Stimulated activated CD8-positive, alpha-beta memory T cell treated with anti-CD3 and anti-CD28 coated beads, Interleukin-15, amount 100 ng/mL, for 24 hours (primary cell): ENCODE measurements at places on chromosomes 3 and 15.

DNA sequence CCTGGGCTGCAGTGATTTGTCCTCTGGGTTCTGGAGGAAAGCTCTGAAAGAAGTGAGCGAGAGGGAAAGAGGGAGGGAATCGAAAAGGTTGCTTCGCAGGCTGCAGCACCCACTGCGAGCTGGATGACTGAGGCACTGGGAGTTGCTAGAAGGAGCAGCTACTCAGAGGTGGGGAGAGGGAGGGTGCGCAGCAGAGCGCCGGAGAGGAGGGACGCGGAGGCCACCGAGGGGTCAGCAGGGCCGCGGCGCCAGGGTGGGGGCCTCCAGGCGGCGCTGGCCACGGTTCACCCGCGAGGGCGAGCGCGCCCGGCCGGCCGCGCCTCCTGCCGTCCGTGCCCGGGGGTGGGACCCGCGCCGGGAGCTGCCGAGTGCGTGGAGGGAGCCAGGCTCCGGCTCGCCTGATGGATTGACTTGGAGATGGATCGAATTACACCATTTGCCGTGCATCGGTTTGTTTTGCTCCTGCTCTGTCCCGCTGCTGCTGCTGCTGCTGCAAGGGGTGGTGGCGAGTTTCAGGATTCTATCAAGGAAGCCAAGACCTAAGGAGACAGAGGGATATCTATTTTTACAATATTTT is at the start of gene SEMA6D:
Gene SEMA6D, plus strand, starts transcription at position 470 of the 577 bp plus-strand sequence. CDS start 42,294 bp downstream, outside the sequence.
- DNase-seq: no peak

DNA sequence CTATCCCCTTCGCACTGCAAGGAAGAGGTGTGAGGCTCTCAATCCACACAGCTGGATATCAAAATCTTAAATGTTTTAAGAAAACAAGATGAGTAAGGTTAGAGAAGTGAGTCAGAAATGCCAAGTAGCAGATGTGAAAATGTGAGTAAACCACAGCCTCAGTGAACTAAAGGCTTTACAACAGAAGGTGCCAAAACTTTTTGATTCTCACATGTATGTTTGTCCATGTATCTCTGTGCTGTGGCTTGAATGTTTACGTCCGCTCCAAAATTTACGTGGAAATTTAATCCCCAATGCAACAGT is 126.8 kb upstream of the PFN2 start:
- DNase-seq: no peak

DNA sequence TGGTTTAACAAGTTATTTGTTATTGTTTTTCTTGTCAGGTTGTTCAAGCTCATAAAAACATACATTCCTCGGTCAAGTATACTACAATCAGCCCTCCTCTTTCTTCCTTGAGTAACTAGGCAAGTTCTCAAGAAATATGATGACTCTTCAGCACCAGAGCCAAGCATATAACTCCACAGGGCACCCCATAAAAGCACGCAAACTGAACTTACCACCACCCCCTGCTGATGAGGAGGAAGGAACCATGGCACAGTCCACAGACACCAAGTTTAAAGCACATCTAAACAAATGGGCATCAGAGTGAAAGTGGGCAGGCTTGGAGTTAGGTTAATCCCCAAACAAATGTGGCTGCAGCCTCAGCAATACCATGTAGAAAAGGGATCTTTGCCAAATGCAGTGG is 5.3 kb downstream of the IP6K2 start:
- DNase-seq: no peak

DNA sequence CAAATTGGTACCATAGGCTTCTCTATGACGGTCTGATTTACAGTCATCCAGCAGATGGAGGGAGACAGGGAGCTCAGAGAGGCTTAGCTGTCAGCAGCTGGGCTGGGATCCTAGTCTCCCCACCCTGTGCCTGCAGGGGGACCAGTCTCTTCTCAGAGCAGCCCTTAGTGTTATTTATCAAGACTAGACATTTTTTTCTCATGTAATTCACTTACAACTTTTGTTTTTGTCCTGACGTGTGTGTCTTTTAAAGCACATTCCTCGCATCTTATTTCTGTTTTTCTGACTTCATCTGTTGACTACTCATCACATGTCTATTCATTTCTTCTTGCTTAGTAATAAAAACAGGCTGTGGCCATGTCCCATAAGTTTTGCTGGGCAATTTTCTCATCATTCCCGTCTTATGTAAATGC is 116.1 kb downstream of the KLF13 start:
- no peak for DNase-seq

DNA sequence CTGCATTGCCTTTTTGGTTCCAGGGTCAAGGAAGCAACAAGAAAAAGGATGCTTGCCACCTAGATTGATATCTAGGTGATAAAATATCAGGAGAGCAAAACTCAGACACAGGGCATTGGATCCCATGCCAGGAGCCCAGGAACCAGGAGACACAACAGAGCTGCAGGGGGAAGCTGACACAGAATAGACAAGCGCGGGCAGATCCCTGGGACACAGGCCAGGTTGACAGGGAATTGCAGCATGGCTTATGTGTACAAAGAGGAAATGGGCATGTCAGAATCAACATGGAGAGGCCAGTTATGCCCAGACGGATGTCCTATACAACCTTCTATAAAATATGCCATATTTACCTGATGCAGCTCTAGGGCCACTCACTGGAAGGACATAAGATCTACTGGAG is 84.2 kb downstream of the SEMA6D start:
- DNase-seq: no peak

DNA sequence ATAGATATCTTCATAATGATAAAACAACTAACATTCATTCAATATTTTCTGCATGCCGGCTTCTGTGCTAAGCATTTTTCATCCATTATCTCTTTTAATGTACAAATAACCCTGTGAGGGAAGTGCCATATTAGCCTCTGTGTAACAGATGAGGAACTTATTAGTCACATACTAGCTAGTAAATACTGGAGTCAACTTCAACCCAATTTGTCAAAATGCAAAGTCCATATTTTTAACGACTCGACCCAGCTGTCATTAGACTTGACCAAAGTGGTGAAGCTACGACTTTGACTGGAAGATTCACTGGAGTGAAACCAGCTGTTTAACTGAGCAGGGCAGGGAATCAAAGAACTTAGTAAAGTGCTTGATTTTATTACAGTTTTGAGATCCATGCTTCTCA is 41.6 kb downstream of the PARP15 start:
- no peak for DNase-seq

DNA sequence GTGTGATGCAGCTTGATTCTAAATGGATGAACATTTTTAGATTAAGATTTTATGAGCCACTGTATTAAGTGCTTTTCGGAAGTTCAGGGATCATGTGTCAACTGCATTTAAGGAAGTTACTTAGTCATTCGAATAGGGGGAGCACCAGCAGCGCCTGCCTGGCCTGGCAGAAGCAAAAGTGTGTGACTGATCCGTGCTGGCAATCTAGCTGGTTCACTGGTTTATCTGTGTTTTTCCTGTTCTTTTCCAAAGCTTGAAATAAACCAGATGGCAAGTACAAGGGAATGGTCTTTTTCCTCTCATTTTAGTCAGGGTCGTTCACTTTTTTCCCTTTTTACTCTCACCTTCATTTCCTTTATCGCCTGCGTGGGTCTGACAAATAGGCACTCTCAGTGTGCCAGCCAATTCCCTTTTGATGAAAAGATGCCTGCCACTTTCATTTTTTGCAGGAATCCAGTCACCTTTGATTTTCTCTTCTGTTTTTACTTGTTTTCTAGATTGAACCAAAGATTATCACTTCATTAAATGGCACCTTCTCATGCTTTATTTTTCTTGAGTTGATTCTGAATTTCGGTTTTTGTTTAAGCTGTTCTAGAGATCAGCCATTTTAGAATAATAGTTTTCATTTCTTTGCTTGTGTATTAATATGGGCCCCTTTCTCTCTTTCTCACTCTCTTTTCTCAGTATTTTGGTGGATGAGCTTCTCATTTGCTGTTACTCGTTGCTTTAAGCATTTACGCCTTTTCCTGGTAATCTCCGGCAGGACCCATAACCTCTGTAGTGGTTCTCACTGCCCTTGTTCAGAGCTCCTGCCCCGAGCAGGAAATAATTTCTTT is 2.8 kb downstream of the ABHD2 start:
- no peak for DNase-seq

DNA sequence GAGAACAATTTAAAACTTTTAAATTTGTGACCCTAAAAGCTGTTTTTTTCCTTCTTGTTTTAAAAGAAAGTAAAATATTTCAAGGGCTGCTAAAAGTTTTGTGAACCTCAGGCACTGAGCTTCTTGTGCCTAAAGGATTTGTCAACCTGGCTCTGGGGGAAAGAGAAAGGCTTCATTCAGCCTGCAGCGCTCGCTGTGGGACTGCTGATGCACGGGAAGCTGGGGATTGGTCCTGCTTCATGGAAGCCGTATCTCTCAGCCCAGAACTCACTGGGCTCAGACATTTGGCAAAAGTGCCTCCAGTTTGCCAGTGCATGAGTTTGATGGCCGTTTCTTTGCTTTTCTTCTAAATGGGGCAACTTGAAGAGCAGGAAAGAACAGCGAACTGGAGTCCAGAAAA is 30.8 kb downstream of the TPRG1 start:
- no peak for DNase-seq
